ENCODE measurements at places on chromosomes 1 and 21. TPM values are rescaled to one million over a fixed set of nuclear protein-coding genes. Genes with fewer than 3 reads are reported as not detected.
A peak's percentile ranks its signal among the peaks of the same experiment; 100 is the strongest.

GRCh38 chr1:241457421-241457820, 62.1 kb downstream of the FH start:
- DNase-seq: no peak

- DNase-seq: no peak
Observed at GRCh38 chr1:42369471-42369870, 11.1 kb upstream of the RIMKLA start.

- DNase-seq: no peak
Observed at GRCh38 chr1:211739671-211740411, 64.4 kb upstream of the NEK2 start.

DNA sequence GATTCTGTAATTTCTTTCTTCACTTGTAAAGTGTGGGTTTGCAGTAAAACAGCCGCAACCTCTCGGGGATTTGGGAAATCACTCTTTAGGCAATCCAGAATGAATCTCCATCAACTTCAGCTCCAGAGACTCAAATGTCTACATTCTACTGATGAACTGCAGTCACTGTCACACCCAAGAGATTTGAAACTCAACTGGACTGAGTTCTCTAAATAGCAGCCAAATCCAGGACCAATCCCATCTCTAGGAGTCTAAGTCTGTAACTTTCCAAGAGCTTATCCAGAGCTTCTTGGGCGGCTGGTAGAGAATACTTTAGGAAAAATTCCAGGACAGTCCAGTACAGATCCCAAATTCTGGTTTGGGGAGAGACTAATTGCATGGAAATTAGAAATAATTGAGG, 62.9 kb downstream of the ADAMTS1 start:
- DNase-seq: no peak

DNA sequence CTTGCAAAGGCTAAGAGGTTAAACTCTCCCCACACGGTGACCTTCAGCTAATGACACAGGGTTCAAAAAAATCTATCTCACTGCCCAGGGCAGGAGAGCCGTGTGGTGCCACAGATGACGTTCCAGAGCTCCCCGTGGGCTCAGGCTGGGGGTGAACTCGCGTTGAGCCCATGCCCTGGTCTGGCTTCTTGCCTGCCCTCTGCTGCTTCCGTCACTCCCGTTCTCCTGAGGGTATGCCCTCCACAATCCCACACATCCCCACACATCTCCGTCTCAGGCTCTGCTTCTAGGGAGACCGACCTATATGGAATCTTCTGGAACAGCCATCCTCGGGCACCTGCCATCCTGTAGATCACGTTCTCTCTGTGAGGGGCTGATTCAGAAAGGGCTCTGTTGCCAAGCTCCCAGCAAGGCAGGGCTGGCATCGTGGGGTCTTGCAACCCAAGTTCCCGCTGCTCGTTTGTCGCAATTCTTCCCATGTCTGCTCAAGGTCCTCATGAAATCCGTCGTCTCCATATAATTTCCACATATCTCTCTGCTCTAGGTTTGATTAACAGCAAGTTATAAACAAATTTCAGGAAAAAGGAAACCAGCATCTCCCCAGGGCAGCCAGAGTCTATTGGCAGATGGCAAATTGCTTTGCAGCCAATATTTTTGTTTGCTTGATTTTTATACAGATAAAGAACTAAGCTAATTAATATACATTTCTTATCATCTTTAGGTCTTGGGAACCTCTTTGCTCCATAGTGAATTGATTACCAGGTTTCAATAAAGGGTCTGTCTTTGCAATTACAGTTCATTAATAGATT, 278.2 kb downstream of the PTPRU start:
- DNase-seq: no peak

- no peak for DNase-seq
Observed at GRCh38 chr21:16554503-16554902, 824.7 kb downstream of the USP25 start.

DNA sequence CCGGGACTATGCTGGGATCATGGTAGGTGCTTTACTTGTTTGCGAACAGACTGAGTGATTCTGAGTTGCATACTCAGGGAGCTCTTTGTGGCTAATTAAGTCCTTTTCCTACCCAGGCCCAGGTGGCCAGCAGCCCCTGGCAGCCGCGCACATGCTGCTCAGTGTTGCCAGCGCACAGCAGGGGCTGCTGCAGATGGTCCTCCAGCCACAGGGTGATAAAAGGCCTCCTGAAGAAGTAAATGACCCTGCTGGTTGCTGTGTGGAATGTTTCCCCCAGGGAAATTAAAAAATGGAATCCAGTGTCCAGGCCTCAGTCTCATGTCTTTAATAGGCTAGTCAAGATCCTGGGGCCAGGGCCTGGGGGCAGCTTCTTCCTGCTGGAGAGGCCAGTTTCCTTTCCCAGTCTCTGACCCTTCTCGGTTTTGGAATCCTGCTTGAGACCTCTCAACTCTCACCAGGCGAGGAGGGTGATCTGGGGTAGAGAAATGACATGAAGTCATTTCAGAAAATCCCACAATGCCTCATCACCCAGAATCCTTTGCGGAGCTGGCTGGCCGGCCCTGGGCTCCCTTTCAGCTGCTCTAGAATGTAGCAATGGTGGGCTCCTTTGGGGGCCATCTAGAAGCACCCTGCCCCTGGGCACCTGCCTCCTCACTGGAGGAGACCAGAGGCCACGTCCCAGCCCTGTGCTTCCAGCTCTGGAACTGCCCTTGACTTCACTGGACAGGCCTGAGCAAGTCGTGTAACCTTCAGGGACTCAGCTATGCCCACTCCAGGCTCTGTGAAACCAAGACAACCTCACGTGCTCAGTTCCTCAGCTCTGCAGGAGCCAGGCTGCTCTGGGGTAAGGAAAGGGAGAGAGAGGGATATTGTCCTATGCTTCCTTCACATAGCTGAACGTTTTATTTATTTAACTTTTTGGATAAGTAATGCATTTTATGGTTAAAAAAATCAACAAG, 131.4 kb downstream of the MRPS6 start:
- no peak for DNase-seq

DNA sequence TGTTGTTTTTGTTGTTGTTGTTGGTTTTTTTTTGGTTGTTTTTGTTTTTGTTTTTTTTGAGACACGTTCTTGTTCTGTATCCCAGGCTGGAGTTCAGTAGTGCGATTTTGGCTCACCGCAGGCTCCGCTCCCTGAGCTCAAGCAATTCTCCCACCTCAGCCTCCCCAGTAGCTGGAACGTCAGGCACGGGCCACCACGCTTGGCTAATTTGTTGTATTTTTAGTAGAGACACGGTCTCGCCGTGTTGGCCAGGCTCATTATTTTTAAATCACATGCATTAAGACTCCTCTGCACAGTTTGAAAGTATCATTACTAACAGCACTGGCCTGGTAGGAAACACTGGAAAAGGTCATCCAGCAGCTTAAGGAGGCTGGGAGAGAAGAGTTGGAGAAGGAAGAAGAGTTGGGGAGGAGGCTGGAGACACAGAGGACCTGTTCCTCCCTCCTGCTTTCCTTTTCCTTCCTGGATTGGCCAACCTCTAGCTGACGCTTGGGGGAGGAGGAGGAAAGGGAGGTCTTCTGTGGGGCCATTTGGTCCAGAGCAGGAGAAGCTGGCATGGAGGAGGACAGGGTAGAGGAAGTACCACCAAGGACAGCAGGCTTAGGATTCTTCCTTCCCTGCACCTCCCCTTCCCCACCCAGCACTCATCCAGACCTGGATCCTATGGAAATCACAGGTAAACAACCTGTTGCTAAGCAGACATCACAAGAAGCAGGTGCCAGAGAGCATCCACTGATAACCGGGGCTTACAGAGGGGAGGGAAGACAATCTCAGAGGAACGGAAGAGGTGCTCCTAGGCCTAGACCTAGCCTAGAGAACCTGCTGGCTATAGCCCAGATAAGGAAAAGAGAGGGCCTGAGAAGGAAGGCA, 71.9 kb upstream of the GOLT1A start:
- no peak for DNase-seq

DNA sequence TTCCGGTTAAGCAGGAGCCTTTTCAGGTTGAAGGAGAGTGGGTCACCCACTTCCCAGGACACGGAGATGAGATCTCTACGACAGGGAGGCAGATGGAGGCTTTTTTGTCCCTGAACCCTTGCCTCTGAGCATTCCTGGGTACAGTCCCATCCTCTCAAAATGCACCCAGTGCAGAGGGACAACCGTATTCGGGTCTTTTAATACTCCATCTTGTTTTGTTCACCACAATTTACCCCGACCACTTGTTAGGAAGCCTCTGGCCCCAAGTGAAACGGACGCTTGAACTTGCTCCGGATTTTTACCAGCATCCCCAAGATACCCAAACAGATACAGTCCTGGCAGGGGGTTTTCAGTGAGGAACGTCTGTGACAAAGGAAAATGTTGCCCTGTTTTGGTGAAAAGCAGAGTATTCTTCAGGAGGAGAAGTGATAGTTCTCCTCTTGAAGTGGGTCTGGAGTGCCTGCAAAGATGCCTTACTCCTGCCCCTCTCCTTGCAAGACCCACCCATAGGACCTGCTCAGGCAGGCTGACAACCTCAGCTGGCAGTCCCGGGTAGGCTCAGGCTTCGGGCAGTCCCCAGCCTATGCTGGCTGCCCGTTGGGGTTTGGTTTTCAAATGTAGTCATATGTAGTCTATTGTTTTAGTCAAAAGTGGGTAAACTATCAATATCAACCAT, 669 bp upstream of the ARL8A start:
- DNase-seq: no peak

GRCh38 chr1:29379443-29380073, 143.2 kb downstream of the PTPRU start:
- peak; percentile 6 for DNase-seq

- DNase-seq: no peak
Observed at GRCh38 chr21:17446737-17447136, 66.1 kb upstream of the CXADR start.

DNA sequence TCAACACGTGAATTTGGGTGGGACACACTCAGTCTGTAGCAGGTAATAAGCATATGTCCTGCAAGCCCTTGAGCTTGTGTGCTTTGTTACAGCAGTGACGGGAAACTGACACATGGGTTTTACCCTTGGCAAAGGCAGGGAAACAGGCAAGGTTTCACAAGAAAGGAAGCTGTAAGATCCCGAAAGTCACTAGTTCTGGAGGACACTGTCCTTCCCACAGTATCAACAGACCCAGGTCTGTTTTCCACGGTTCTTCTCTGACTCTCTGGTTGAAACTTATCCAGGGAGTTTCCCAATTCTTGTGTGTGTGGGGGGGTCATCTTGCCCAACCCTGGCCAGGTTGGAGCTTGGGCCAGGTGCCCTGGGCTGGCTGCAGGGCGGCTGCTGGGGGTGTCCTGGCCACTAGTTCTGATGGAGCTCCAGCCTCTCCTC, 29.3 kb upstream of the ZBTB21 start:
- DNase-seq: peak; percentile 58

DNA sequence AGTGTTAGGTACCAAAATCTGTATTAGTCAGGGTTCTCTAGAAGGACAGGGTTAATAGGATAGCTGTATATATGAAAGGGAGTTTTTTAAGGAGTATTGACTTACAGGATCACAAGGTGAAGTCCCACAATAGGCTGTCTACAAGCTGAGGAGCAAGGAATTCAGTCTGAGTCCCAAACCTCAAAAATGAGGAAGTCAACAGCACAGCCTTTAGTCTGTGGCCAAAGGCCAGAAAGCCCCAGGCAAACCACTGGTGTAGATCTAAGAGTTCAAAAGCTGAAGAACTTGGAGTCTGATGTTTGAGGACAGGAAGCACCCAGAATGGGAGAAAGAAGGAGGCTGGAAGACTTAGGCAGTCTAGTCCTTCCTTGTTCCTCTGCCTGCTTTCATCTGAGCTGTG, 487.5 kb upstream of the CHRM3 start:
- peak; percentile 47 for DNase-seq

- DNase-seq: no peak
Observed at GRCh38 chr1:224783006-224783651, 146.3 kb upstream of the DNAH14 start.

DNA sequence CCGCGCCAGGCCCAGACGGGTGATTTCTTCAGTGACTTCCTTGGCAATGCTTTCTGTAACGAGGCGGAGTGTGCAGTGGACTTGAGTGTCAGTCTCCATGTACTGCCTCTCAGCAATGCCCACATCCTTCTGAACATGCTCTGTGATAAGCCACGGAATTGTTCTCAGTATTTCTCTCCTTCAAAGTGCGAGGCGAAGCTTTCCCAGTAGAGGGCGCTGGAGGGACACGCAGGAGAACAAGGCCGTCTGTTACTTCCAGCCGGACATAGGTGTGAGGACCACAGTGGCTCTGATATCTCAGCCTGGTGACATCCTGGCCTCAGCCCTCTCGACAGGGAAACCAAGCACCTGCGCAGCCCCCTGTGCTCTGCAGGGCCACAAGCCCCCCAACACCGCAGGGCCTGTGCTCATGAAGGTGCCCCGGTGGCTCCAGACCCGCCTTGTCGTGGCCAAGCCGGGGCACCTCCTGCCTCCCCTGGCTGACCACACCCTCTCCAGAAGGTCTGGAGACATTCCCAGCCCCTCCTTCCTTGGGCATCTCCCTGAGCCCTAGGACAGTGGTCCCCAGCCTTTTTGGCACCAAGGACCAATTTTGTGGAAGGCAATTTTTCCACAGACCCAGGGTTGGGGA, 46.1 kb upstream of the BACE2 start:
- peak; percentile 51 for DNase-seq

Gene NENF
- total RNA-seq: 38.8 TPM

Gene NES
- total RNA-seq: 280 TPM

Gene PDC
- total RNA-seq: not detected

Gene PAQR7
- 15.1 TPM for total RNA-seq

Gene CFHR1
- total RNA-seq: 0.23 TPM

All from astrocyte (in vitro differentiated cells and primary cell).